ENCODE measurements at places on chromosomes 11 and 22.

DNA sequence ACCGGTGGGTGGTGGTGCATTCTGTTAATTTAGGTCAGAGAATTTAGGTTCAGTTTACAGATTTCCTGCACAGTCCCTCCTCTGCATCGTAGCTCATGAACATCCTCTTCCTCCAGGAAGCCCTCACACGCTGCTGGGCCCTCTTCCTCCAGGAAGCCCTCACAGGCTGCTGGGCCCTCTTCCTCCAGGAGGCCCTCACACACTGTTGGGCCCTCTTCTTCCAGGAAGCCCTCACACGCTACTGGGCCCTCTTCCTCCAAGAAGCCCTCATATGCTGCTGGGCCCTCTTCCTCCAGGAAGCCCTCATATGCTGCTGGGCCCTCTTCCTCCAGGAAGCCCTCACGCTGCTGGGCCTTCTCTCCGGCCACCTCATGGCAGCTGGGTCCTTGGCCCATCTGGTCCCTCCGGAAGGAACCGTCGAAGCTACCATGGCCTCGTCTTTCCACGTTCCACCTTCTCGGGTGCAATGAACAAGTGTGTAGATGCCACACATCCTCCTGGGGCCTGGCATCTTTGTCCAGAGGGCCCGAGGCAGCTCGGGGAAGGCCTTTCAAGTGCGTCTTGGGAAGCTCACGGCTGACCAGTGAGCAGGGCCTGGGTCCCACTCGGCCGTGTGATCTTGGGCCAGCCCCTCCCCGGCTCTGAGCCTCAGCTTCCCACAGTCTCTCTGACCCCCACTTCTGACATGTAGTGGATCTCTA lies 58.9 kb upstream of the PPARA start:
- DNase-seq, result no peak

DNA sequence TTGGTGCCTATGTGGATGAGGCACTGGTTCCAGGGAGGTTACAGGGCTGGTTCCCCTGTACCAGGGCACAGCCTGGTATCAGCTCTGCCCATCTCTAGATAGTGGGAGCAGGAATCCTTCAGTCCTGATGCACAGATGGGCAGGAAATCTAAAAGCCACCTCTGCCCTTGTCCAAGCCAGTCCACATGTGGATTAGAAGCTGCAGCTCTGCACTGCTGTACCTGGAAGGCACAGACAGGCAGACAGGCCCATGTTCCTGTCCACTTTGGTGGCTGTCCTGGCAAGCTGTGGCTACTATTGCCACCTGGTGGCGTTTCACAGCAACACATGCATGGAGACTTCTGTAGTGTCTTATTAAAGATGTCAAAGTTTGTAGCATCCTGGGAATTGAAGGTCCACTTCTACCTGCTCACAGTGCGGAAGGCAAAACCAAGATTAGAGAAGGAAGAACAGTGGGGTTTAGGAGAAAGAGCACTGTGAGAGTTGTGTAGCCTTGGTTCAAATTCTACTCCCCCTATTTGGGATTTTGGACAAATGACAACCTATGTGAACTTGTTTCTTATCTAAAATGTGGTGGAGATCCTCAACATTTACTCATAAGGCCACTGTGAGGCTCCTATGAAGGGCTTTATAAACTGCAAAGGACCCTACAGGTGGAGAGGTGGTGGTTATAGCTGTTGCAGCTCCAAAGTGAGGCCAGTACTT lies 30.1 kb downstream of the NAV2 start:
- peak; percentile 43 for DNase-seq

GRCh38 chr11:45226901-45227300 lies 59.2 kb downstream of the SYT13 start:
- DNase-seq, result no peak

- DNase-seq, result no peak
These were observed 34.8 kb downstream of the EFCAB6 start for GRCh38 chr22:43777286-43777685.

- no peak for DNase-seq
These were observed 745.0 kb downstream of the NTM start for GRCh38 chr11:132115454-132115853.

DNA sequence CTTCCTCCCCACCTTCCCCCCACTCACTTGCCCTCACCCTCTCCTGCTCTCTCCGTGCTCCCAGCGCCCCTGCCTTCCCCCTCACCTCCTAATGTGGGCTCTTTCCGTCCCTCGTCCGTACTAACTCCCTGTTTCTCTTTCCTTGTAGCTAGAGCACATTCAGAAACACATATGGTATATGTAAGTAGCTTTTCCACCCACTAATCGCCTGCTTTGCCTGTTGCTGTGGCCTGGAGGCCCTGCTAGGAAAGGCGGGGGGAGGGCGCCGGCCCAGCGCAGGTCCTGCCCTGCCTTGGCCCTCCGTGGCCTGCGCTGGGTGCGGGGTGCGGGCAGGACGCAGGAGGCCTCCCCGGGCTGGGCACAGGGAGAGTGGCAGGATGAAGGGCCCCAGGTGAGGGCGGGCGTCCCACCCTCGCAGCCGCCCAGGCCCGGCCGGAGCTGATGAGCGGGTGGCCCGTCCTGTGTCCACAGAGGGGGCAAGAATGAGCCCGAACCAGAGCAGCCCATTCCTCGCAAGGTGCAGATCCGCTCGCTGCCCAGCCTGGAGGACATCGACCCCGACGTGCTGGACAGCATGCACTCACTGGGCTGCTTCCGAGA lies 41.7 kb downstream of the MOB2 start:
- no peak for DNase-seq

GRCh38 chr11:77959434-77959833 lies 35.0 kb downstream of the INTS4 start:
- DNase-seq, result peak; percentile 11

DNA sequence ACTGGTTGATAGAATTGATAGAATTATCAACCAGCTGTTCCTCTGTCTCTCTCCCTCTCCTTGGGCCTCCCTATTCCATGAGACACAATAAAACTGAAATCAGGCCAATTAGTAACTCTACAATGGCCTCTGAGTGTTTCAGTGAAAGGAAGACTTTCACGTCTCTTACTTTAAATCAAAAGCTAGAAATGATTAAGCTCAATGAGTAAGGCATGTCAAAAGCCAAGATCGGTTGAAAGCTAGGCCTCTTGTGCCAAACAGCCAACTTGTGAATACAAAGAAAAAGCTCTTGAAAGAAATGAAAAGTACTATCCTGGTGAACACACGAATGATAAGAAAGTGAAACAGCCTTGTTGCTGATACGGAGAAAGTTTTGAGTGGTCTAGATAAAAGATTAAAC lies 16.6 kb downstream of the PIH1D2 start:
- DNase-seq, result no peak

DNA sequence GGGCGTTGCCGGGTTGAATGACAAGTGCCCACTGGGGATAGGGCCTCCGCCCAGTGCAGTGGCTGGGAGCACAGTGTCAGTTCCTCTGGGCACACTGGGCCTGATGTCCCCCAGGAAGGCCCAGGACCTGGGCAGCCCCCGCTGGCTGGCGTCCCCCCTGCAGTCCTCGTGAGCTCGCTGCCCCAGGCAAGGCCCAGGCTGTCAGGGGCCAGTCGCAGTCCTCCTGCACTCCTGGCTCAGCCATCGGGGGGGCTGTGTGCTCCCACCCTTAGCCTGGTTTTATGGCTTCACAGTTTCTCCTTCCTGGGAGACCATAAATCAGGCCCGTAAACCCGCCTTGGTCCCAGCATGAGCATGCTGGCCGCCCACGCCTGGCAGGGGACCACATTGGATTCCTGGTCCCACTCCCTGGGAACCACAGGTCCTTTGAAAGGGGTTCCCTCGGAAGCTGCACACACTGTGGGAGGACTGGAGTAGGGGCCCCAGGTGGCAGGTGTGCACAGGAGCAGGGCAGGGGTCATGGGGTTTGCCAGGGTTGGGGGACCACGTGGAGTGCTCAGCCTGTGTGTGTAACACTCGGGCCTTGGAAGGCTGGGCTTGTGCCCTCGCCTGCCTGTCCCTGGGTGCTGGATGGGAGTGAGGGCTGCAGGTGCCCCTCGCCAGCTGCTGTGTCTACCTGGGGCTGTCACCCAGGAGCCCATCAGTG lies 113.6 kb downstream of the KCNQ1OT1 start:
- no peak for DNase-seq

DNA sequence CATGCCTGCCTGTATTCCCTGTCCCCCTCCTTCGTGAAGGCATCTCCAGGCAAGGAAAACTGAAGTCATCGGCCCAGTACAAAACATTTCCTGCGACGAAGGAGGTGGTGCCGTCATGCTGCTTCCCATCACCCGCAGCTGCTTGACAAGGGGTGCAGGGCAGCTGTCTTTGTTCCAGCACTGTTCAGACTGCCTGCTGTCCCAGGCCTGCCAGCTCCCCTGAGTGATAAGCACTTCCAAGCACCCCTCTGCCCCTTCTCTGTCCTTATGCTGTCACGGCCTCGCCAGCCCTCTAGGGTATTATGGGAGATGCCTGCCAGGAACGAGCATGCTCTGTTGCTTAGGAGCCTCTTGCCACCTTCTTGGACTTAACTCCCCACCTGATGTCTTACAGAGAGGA lies 37.1 kb upstream of the BSX start:
- no peak for DNase-seq

DNA sequence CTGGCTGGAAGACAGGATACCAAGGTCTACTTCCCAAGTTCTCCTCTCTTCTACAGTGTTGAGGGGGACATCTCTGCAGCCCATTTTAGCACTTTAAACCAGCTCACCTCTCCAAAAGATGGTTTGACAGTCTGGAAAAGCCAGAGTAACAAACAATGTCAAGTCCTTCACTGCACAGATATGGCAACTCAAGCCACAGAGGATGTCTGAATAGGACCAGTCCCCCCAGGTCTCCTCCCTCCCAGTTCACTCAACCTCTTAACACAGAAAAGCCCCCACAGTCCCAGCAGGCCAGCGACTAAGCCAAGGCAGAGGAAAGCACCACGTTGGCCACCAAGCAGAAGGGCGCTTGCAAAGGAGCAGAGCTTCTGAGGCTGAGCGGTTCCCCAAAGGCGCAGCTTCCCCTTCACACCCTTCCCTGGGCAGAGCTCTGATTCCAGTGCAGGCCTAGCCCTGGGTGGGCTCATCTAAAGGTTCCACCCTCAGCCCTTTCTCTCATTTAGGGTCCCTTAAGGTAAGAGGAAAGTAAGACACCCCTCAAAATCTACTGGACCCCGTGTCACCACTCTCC lies 62.7 kb downstream of the PAK1 start:
- no peak for DNase-seq

- no peak for DNase-seq
These were observed 61.6 kb downstream of the KREMEN1 start for GRCh38 chr22:29134448-29134847.

DNA sequence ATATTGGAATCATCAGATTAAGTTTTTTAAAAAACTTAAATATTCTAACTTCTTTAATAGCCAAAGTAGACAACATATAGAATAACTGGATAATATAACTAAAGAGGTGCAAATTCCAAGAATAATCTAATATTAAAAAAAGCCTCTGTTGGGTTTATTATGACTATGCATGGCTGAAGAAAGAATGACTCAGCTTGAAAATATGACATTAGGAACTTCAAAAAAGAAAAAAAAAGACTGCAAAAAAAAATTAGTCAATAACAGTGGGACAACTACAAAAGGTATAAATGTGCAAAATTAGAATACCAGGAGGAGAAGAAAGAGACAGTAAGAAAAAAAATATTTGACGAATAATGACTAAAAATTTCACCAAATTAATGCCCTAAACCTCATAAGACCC lies 1178.0 kb downstream of the JRKL start:
- peak; percentile 28 for DNase-seq

- no peak for DNase-seq
These were observed 16.1 kb upstream of the OR52K1 start for GRCh38 chr11:4466131-4466870.

- no peak for DNase-seq
These were observed 56.5 kb downstream of the FZD4 start for GRCh38 chr11:86898689-86899088.

DNA sequence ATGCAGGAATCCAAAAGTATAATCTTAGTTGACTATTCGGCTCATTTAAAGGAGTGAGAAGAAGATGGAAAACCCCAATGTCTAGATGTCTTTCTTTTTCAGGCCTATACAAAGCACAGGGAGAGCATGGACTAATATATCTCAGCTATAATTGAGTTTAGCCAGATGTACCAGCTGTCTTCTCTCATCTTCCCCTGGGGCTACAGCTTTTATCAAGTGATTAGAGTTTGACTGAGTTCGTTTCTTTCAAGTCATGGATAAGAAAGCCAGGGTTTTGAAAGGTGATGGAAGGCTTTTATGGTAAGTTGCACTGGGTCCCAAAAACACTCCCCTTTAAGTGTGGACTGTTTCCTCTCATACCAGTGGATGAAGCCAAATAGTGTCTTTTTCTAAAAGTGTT lies 1172.8 kb upstream of the TENM4 start:
- DNase-seq, result no peak

DNA sequence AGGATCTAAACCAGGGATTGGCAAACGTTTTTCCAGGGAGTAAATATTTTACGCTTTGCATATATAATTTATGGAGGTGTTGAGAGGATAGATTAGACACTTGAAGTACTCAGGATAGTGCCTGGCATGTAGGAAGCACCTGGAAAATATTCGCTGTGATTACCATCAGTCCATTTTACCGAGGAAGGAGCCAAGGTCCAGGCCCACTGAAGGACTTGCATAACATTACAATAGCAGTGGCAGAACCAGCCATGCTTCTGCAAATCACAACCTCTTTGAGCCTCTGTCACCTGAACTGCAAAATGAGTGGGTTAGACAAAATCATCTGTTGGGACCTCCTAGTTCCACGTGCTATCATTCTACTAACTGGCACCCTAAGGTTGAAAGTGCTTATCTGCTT lies 5.4 kb downstream of the FUT4 start:
- no peak for DNase-seq

GRCh38 chr22:34761111-34761510 lies 304.8 kb upstream of the ISX start:
- DNase-seq, result no peak

DNA sequence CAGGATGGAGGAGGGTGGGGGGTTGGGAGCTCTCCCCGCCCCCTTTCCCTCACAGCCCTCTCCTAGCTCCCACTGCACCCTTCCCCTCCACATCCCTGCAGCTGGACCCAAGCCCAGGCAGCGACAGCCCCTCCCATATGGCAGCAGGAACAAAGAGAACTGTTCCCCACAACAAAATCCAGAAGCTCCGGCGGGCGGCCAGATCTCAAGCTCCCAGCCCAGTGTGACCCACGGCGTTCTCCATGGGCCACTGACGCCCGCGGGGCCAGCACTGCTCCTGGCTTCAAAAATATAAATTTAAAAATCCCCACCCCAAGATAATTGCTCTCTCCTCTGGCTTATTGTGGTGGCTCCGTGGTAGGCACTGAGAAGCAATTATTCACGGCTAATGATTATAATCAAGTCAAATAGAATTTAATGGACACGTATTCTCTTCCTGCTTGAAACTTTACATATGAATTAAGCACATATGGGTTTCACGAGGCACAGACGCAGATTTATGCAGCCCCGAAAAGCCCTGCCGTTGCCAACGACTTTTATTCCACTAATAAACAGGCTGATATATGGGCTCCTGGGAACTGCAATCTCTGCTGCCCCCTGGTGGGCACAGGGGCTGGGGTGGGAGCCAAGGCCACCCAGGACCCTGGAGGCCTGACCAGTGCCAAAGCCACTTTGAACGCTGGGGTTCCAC lies 17.5 kb downstream of the MACROD1 start:
- DNase-seq, result no peak

GRCh38 chr11:43504316-43504950 lies 145.7 kb downstream of the TTC17 start:
- no peak for DNase-seq
